ENCODE measurements at places on chromosomes 12 and 14. TPM values are rescaled to one million over a fixed set of nuclear protein-coding genes. Genes with fewer than 3 reads are reported as not detected.

DNA sequence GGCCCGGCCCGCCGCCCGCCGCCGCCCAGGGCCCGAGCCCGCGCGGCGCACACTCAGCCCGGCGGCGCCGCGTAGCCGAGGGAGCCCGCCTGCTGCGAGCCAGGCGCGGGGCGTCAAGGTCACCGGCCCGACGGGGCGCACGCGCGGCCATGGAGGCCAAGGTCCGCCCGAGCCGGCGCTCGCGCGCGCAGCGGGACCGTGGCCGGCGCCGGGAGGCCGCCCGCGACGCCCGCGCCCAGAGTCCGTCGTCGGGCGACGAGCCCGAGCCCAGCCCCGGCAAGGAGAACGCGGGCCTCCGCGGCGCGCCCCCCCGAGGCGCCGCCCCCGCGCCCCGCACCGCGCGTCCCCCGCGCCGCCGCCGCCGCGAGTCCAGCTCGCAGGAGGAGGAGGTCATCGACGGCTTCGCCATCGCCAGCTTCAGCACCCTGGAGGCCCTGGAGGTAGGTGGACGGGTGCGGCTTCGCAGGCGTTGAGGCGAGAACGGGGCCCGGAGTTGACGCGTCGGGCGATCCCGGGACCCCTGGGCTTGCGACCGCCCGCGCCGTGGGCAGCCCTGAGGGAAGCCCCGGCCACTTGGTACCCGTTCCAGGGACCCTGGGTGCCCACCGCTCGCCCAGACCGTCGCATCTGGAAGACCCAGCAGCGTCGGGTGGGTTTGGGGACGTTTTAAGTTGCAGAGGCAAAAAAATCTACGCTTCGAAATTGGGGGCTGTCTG, 629 bp downstream of the FBRSL1 start:
- no peak for DNase-seq

DNA sequence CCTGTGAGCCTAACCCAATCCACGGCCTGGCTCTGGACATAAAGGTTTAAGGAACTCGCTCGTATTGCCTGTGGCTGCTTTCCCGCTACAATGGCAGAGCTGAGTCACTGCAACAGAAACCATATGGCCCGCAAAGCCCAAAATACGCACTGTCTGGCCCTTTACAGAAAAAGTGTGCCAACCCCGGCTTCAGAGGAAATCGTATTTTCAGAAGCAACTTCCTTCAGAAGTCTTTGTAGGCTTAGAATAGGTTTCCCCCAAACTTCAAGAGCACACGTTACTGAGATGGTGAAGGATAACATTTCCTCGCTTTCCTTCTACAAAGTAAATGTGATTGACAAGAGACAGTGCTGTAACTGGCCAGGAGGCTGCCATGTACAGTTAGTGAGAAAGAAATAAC, 34.8 kb upstream of the TESC start:
- DNase-seq = no peak

Gene GLI1
- total RNA-seq = 0.18 TPM

Gene PMEL
- 3.1 TPM for total RNA-seq

DNA sequence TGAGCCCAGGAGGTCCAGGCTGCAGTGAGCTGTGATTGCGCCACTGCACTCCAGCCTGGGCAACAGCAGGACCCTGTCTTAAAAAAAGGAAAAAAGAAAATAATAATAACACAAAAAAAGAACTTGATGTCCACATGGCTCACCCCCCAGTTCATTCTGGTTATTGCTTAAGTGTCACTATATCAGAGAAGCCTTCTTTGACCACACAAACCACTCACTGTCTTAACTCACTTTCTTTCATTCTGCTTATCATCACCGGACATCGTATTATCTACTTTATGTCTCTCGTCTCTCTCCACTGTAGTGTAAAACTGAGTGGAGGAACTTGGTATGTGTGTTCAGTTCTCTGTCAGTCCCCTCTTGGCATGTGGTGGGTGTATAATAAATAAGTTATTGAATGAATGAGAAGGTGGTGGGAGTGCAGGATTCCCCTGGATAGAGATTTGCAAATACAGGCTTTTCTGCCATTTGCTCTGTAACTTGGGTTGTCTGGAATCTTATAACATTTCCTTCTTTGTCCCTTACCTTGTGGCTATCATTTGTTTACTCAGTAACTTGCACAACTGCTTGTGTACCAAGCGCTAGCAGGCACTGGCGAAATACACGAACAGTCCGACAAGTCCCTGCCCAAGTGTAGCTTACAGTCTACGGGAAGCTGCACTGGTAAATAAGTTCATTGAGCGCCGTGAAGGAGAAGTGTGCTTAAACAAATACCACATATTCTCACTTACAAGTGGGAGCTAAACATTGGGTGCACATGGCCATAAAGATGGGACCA, 86.6 kb upstream of the TRAF3 start:
- no peak for DNase-seq

DNA sequence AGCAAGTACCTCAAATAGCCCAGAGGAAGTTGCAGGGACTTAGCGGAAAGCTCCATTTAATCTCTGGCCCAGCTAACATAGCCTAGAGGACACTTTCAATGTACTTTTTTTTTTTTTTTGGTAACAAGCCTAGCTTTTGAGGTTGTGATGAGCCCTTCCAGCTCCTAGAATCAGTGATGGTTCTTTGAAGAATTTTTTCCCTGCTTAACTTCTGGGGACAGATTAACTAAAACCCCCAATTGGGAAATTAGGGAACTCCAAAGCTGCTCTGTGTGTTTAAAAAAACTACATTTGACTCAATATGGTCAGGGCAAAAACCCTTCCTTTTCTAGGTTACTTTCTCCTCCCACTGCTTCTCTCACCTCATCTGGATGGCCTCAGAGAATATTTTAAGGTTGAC, 23.9 kb upstream of the ITGA5 start:
- DNase-seq = no peak

Gene PKP2
- total RNA-seq = 24.4 TPM

DNA sequence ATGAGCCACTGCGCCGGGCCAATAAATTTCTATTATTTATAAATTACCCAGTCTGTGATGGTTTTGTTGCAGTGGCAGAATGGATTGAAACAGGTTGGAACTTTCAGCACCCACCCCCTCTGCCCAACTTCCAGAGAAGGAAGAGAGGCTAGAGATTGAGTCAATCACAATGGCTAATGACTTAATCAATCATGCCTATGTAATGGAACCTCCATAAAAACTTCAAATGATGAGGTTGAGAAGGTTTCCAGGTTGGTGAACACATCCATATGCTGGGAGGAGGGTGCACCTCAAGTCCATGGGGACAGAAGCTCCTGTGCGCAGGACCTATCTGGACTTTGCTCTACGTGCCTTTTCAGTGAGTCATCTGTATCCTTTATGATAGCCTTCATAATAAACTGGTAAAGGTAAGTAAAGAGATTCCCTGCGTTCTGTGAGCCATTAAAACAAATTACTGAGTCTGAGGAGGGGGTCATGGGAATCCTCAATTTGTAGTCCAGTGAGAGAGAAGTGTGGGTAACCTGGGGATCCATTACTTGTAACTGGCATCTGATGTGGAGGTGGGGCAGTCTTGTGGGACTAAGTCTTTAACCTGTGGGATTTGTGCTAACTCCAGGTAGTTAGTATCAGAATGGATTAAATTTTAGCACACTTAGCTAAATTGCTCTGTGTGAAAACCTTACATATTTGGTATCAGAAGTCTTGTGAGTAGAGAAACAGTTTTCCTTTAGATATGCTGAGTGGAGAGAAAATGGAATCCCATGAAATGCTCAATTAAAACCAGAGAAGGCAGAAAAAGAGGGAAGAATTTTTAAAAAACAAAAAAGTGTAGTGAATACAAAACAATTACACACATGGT, 11.7 kb upstream of the NGDN start:
- DNase-seq = no peak

Gene MYO1A
- 0.68 TPM for total RNA-seq

- DNase-seq = no peak
Observed at GRCh38 chr12:91256411-91256810, 73.8 kb upstream of the DCN start.

GRCh38 chr14:68968051-68968450, 11.1 kb downstream of the ACTN1 start:
- DNase-seq = no peak

Gene WIF1
- total RNA-seq = not detected

- no peak for DNase-seq
Observed at GRCh38 chr12:92007787-92008186, 137.9 kb downstream of the BTG1 start.

GRCh38 chr12:131261906-131262305, 308.2 kb downstream of the ADGRD1 start:
- DNase-seq = peak; percentile 38

Gene E2F7
- total RNA-seq = 0.23 TPM

DNA sequence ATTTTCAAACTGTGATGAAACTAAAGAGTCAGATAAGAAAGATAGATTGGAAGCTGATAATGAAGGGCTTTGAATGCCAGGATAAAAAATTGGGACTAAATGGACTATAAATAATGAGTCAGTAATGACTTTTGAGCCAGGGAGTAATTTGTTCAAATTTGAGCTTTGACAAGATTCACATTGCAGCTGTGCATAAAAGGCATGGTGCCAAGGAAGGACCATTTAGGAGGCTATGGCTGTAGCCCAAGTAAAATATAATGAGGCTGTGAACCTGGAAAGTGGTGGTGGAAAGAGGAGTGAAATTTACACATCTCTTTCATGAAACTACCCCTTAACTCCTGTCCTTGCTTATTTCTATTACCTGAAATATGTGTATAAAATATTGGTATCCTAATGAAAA, 218.5 kb downstream of the SLC6A15 start:
- DNase-seq = no peak

Gene TBC1D30
- 1.1 TPM for total RNA-seq

DNA sequence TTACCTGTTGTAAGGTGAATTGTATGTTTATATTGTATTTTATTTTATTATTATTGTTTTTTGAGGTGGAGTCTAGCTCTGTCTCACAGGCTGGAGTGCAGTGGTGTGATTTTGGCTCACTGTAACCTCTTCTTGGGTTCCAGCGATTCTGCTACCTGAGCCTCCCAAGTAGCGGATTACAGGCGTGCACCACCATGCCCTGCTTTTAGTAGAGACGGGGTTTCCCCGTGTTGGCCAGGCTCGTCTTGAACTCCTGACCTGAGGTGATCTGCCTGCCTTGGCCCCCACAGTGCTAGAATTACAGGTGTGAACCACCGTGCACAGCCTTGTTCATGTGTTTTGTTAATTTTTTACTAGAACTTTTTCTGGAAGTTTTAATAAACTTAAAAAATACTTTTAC, 3.8 kb downstream of the ATF7IP start:
- no peak for DNase-seq

GRCh38 chr14:59022144-59022543, 166.3 kb upstream of the DAAM1 start:
- DNase-seq = no peak

Gene ISM2
- total RNA-seq = 0.37 TPM

DNA sequence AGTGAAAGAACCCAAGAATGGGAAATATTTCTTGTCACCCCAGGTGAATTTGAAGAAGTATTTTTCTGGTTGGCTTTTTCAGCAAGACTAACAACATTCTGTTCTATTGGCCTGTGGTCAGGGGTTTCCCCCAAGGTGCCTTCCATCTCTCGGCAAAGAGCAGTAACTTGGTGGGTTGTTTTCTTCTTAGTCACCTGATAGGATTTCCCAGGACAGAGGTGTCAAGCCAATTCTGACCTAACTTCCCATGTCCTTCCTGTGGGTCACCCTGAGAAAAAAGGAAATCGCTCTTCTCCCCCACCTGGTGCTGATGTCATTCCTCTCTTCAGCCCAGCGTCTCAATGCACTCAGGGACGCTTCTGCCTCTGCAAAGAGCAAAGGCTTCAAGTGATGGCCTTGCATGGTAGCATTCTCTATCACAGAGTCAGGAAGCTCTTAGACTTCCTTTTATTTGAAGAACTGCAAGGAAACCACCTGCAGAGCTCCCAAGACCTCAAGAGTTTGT, 16.1 kb upstream of the IFNG start:
- no peak for DNase-seq

- DNase-seq = no peak
Observed at GRCh38 chr14:75904311-75904710, 77.5 kb downstream of the TGFB3 start.

GRCh38 chr12:95227818-95228356, 10.3 kb downstream of the VEZT start:
- no peak for DNase-seq

Gene SYT1
- 0.35 TPM for total RNA-seq

Gene LMNTD1
- total RNA-seq = not detected

Gene KRT78
- not detected for total RNA-seq

GRCh38 chr12:93180566-93180965, 197.2 kb upstream of the NUDT4 start:
- DNase-seq = no peak

Gene AHNAK2
- total RNA-seq = 2.1 TPM

Gene CLEC1B
- 23.5 TPM for total RNA-seq

Gene ASPG
- total RNA-seq = 151 TPM

Gene OXA1L
- total RNA-seq = 79.3 TPM

DNA sequence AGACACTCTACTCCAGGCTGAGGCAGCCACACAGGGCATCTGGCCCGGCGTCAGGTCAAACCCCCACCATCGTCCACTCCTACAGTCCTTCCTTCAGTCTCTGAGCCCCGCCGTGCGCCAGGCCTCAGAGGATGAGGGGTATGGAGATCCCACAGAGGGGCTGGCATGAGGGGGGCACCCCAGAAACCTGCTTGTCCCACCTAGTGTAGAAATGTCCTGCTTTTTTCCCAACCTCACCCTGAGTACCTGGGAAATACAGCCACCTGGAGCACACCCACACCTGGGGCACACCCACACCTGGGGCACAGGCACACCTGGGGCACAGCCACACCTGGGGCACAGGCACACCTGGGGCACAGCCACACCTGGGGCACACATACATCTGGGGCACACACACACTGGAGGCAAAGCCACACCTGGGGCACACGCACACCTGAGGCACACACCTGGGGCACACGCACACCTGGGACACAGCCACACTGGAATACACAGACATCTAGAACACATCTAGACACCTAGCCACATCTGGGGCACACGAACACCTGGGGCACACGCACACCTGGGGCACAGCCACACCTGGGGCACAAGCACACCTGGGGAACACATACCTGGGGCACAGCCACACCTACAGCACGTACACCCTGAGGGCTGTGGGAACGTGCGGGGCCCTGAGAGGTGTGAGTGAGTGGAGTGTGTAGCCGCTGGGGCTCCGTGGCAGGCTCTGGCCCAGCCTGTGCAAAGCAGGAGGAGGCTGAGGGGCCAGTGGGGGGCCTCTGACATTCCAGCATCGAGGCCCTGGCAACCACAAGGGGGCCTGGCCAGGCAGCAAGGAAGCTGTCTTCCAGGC, 18.4 kb downstream of the AKT1 start:
- DNase-seq = no peak
